Stimulated activated CD4-positive, alpha-beta T cell treated with anti-CD3 and anti-CD28 coated beads, Interleukin-2, amount 100 ng/mL, for 48 hours (primary cell): ENCODE measurements at places on chromosomes 7 and 10.

DNA sequence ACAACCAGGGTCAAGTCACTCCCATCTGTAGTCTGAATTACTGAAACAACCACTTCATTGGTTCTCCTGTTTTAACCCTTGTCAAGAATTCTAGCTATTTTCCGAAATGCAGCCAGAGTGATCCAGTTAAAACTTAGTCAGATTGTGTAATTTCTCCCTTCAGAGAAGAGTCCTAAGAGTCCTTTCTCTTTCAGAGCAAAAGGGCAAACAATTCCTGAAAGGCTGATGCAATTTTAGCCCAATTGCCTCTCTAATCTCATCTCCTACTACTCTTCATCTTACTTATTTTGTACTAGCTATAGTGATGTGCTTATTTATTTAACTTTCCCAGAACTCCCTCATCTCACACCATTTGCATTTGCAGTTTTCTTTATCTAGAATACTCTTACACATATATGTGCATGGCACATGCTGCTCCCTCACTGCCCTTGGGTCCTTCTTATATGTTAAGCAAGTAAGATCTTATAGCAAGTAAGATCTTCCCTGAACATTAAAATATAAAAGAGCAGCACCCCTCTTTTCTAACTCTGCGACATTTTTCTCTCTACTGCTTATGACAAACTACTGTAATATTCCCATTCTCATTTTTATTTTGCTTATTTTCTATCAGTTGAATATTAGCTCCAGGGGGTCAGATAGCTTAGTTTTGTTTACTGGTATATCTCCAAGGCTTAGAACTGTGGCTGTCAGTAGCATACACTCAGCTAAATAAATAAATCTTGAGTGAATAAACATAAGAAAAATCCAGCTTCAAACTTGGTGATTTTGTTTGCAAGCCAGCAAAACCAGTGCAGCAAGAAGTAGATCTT, 44.6 kb downstream of the HGF start:
- DNase-seq = no peak

DNA sequence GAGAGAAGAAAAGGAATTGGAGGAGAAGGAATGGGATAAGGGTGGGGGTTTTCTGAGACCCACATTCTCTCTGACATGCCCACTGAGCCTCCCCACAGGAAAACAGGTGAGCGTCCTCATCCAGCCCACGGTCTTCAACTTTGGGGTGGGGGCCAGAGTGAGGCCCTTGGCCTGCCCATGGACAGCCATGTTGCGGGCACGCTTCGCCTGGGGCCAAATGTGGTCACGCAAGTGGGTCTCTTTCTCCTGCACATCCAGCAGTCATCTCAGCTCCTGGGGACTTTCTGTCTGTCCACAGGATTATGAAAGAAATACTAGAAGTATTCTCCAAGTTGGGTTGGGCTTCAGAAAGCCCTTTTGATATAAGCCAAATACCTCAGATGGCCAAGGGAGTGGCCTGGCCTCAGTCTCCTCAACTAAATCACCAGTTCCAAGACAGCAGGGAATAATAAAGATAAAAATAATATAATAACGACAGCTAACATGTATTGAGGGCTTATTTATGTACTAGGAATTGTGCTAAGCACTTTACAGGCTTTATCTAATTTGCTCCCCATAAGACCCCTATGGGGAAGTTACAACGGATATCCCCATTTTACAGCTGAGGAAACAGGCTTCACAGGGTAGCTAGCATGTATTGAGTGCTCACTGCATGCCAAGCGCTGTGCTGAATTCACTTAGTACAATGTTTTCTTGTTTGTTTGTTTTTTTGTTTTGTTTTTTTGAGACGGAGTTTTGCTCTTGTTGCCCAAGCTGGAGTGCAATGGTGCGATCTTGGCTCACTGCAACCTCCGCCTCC, 57.2 kb upstream of the LBX1 start:
- no peak for DNase-seq

DNA sequence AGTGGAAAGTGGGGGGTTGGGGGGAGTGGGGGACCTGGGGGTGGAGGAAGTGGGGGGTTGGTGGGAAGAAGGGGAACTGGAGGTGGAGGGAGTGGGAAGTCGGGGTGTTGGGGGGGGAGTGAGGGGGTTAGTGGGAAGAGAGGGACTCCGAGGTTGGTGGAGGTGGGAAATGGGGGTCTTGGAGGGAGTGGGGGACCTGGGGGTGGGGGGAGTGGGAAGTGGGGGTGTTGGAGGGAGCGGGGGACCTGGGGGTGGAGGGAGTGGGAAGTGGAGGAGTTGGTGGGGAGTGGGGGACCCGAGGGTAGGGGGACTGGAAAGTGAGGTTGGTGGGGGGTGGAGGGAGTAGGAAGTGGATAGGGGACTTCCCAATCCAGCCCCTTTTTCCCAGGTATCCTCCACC, 906 bp upstream of the MMD2 start:
- no peak for DNase-seq

DNA sequence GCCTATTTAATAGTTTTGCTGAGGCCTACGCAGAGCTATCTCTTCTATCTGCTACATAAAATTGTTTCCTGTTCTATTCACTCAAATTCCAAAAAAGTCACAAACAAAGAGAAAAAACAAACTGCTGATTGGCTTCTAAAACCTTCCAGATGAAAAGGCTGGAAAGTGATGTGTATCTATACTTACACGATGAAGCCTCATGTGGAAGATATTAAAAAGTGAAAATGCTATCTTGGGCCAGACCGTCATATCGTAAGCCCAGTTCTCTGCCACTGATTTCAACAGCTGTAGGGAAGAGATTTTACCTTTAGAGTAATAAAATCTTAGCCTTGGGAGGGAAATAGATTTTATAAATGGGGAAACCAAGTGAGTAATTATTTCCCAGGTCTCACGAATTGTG, 394.8 kb downstream of the KIF20B start:
- DNase-seq = no peak

DNA sequence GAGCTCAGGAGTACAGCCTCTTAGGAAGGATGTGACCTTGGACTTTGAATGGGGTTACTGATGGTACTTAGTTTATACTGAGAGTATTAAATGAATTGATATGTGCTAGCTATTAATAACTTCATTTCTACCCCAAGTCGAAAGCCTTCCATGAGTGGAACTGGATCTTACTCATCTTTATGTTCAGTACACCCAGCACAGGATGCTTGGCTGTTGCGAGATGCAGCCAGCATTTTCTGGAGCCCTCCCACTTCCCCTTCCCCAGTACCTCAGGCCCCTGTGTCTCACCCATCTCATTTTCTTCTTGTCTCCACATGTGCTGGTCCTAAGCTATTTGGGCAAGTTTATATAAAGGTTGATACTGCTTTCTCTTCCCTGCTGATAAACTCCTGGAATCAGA, 7.2 kb downstream of the UPP1 start:
- DNase-seq = no peak

DNA sequence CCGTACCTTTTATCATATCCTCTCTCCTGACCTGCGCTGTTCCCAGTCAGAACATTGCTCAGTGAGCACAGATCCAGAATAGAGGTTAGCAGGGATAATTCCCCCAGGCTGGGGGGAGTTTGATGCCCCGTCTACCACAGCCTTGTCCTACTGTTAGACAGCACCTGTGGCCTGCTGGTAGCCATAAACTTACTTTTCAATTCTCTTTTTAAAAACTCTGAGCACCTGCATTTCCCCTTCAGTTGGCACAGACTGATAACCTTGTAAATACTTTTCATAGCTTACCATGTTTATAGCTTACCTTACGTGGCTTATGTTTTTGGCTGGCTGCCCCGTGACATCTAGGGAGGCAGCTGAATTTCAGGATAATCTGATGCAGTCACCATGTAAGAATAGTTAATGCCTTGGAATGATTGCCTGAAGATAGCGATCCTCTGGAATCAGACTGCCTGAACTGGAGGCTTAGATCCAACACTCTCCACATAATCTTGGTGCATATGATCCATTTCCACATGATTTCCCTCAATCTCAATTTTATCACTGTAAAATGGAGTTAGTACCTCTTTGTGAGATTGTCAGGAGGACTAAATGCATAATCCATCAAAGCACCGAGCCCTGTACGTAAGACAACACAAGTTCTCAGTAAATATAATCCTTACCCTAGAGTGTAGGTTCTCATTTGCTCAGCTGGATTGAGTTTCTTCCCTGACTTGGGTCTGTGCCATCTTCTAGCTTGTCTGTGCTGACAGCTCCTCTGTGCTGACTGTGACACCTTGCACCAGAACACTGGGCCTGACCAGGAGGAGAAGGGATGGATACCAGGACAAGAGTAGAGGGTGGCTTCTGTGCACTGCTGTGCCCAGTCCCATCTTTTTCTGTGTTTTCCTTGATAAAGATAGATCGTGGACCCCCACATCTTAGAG, 111.7 kb upstream of the GJD4 start:
- DNase-seq = no peak

GRCh38 chr7:31432836-31433340, 81.0 kb upstream of the ITPRID1 start:
- DNase-seq = no peak

DNA sequence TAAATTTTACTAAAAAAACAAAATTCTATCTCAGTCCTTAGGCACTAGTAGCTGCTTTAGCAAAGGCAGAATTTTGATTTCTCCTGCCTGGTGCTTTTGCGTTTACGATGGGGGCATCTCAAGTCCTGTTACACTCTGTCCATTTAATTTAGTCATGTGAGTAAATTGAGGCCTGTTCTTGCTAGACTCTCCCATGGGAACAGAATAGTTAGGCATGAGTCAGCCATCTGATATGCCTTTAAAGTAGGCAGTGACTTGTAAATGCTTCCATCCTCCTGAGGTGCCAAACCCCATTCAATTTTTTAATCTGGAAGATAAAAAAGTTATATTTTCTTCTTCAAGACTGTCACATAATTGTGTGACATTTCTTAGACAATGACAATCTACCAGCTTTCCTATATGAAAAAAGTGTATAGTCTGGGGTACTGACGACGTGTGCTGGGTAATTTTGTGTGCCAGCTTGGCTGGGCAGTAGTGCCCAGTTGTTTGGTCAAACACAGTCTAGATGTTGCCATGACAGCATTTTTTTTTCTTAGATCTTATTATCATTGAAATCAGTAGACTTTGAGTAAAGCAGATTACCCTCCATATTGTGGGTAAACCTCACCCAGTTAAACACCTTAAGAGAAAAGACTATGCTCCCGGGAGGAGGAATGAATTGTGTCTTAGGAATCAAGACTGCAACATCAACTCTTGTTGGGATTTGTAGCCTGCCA, 603.4 kb downstream of the SORCS1 start:
- no peak for DNase-seq

GRCh38 chr10:84704101-84704500, 375.7 kb downstream of the CCSER2 start:
- no peak for DNase-seq

- no peak for DNase-seq
These were observed 212.1 kb upstream of the PPP1R3A start for GRCh38 chr7:114130866-114131265.
